ENCODE measurements at places on chromosomes 4 and X.
A peak's percentile ranks its signal among the peaks of the same experiment; 100 is the strongest.

DNA sequence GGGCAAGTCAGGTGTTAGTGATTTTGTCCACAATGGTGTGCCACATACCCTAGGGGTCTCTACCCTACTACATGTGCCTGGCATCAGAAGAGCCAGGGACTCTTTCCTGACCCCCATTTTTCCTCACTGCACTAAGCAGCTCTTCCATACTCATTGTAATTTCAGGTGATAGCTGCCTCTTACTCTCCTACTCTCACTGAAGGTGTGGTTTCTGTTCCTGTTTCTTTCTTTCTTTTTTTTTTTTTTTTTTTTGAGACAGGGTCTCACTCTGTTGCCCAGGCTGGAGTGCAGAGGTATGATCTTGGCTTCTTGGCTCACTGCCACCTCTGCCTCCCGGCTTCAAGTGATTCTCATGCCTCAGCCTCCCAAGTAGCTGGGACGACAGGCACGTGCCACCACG is 164.9 kb upstream of the USP9X start:
- DNase-seq, result no peak

DNA sequence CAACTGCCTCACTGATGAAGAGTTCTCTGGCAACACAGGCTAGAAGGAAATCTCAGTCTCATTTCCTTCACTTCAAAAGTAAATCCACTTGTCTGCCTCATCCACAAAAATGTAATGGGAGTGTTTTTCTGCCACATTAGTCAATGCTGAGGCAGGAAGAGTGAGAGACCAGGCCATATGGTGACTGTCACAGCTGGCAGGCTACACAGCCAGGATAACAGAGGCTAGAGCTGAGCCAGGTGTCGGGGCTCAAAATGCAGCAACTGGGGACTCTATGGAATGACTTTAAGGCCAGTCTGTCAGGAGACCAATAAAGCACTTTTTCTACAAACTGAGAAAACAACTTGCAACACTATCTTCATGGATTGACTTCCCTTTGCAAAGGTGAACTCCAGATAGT is 204.2 kb downstream of the GPC3 start:
- DNase-seq, result no peak

GRCh38 chrX:109283870-109284269 is 198.0 kb downstream of the GUCY2F start:
- DNase-seq, result no peak

DNA sequence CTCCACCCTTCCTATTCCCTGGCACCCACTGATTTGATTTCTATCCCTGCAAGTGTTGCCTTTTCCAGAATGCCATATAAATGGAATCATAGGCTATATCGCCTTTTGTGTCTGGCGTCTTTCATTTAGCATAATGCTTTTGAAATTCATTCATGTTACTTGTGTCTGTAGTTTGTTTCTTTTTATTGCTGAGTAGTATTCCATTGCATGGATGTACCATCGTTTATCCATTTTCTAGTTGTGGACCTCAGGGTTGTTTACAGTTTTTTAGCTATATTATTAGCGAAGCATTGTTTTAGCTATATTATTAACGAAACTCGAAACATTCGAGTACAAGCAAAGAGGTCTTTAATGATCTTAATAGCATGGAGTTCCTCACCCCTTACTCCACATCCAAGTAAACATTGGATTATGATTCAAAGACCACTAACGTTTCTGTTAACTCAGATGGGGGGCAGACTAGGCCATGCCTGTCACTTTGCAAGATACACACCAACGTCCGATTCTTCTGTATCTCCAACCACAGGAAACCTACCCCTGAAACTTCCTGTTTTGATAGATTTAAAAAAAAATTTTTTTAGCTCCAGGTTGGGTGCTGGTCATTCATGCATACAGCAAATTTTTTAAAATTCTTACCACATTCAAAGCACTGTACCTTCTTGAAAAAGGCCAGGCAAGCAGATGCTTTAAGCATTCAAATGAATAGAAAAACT is 1.1 kb downstream of the DCK start:
- no peak for DNase-seq

DNA sequence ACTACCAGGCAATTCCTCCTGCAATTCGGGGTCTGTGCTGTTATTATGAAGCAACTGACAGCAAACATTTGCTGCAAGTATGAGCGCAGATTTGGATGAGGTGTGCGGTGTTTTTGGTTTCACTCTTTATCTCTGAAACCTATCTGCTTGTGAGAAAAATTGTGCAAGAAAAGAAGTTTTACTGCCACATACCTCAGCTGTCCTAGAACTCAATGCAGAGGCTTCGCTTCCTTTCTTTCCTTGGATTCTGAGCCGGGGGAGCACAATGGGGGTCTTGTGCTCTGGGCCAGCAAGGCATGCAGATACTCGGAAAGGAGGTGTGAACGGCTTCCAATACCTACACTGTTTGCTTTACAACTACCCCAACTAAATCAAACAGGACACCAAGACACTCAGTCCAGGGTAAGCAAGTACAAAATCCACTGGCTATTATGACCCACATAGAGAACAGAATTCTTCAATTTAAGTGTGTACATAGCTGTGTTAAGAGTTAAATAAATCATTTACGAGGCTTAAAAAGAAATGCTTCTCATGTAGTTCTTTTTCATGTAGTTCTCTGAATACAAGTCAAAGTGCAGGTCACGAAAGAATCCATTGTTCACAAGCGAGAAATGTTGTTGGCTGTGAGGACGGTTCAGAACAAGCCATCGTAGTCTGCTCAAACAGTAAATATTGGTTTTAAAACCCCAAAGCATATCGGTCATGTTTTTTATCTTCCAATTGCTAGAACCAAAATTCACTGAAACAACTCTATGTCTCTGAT is 1.1 kb downstream of the SORBS2 start:
- DNase-seq, result no peak

GRCh38 chr4:74897386-74897785 is 35.5 kb upstream of the PARM1 start:
- DNase-seq, result no peak

DNA sequence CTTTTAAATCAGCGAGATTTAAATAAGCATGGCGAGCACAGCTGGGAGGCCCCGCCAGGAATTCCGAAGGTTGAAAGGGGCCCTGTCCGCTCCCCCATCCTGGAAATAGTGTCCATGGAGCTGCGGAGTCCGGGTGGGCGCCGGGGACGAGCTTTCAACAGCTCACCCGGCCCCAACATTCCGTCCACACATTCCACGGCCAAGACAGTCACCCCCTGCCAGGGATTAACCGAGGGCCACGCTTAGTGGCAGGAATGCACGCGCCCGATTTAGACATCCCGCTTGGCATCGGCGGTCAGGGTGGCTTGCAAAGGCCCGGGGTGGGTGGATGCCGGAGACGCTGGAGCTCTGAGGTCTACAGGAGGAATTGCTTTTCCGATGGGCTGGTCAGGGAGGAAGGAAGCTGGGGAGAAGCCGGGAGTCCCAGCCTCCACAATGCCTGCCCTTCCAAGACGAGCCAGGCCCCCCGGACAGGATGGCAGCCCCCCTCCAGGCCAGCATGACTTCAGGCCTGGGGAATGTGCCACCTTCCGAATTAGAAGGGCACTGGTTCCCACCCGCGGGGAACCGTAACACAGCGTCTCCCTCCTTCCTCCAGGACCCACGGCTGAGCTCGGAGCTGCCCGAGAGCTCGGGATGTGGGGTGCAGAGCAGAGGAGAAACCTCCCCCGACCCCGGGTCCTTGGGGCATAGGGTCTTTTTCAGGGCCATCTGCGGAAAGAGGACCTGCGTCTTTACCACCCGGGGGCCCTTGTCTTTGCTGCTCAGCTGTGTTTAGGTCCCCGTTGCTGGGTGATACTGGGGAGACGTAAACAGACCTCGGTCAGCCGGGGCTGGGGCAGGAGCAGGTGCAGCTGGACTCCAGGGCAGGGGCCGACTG is 26.9 kb upstream of the PPP2R3B start:
- no peak for DNase-seq

GRCh38 chr4:141254326-141254725 is 33.6 kb downstream of the ZNF330 start:
- no peak for DNase-seq

DNA sequence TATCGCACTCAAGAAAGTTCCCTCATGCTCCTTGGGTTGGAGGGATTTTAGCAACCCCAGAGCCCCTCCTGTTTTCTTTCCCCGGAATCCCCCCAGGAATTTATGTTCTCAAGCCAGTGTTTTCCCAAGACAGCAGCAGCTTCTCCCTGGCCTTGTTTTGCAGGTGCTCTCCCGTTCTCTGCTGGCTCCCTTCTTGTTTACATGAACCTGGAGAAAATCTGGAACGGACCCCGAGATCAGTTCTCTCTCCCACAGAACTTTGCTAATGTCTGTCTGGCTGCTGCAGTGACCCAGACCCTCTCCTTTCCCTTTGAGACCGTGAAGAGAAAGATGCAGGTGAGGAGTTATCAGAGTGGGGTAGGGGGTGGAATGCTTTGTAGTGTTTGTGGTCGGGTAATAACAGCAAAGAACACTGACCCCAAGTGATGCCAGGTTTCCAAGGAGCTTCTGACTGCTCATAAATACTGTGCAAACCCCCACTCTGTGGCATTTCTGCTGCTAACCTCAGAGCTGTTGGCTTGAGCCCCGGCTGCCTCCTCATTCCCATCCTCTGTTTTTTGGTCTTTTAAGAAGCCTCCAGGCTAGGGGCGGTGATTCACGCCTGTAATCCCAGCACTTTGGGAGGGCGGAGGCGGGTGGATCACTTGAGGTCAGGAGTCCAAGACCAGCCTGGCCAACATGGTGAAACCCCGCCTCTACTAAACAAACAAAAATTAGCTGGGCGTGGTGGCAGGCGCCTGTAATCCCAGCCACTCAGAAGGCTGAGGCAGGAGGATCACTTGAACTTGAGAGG is 11.1 kb downstream of the SLC25A43 start:
- DNase-seq, result no peak

- no peak for DNase-seq
These were observed 10.7 kb upstream of the NKX1-1 start for GRCh38 chr4:1416948-1417260.

GRCh38 chr4:113760094-113760794 is 1.3 kb downstream of the CAMK2D start:
- peak; percentile 50 for DNase-seq

- DNase-seq, result no peak
These were observed 23.2 kb upstream of the TSPAN7 start for GRCh38 chrX:38538134-38538533.

DNA sequence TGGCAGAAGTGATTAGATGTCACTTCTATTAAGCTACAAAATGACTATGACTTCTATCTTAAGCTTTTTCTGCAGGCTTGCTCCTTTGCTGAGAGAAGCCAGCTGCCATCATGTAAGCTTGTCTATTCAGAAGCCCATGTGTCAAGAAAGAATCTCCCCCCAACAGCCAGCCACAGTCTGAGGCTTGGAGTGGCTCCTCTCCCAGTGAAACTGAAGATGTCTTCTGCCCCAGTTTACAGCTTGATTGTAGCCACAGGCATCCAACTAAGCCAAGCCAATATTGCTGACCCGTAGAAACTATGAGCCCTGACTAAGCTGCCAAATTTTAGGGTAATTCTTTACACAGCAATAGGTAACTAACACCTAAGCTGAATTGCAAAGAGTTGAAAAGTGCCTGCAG is 26.7 kb upstream of the SLC10A7 start:
- DNase-seq, result no peak

GRCh38 chrX:16239211-16239610 is 71.9 kb downstream of the MAGEB17 start:
- DNase-seq, result no peak

DNA sequence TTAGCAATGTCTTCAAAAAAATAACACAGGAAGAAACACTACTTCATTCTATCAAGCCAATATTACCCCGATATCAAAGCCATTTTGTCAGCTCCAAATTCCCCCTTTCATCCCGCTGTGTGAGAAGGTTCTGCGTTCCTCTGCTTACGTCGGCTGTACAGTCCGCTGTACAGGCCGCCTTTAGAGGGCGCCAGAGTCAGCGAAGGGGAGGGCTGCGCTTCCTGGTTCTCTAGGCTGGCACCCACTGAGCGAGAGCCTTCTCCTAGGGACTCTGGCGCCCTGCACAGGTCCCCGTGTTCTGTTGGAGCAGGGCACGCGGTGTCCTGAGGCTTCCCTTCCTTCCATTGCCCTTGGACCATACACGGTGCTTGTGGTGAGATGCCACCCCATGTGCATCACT is 25.3 kb upstream of the CT45A1 start:
- no peak for DNase-seq

- no peak for DNase-seq
These were observed 148.4 kb downstream of the AR start for GRCh38 chrX:67692246-67692645.

DNA sequence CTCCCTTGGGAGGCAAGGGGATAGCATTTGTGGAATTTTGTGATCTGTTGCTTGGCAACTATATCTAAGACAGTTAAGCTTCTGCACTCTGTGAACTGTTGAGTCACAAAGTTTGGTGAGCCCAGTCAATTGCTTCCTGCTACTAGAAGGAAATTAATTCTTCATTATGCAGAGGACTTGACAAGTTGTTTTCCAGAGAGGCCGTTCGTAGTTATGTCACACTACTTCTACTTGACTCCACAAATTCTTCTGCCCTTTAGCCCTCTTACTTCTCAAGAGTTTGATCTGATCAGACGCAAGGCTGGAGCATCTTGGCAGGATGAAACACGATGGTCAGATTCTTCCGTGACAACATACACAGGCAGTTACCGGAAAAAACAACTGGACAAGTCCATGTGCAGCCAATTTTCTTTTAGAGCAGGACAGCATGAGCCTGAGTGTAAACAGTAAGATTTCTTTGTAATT is at the start of gene C4orf51:
Gene C4orf51 (plus strand): TSS at position 156 of the 465 bp plus-strand sequence. CDS start 58 bp downstream, at position 214.
- no peak for DNase-seq

DNA sequence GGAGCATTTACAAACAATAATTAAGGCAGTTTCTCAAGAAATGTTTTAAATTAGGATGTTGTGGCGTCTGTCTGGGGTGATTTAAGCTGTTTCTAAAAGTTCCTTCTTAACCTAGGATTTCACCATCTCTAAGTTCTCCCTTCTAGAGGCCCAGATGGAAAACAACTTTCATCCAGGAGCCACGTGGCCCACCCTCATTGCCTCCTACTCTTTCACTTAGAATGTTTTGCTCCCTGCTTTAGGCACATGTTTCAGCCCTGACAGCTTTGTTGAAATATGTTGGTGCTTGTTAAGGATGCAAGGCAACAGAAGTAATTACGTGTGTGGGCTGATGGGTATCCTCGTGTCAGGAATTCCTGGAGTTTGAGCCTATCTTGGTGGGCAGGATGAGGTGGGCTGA is 131.3 kb downstream of the GUCY2F start:
- no peak for DNase-seq

DNA sequence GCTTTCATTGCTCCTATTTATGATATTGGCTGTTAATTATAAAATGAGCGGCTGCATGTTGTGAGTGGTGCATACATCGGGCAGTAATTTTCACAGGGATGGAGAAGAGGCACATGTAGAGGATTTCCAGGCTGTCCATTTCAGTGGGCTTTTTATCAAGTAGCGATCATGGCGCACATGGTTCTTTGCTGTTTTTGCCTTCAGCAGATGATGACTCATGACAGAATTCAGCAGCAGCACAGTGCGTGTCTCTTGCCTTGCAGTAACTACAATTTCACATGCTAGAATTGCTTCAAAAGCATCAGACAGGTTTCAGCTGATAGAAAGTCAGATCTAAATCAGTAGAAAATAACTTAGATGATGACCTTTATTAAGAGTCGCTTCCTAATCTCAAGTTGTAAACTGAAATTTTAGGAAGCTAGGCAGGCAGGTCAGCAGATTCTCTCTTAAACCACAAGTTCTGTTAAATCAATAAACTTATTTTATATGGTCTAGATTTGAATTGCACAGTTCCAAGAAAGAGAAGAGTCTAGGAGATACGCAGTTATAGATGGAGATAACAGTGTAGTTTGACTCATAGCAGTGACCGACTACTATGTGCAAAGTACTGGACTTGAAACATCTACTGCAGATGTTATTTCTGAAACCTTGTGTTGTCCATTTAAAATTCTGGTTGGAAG is 35.8 kb downstream of the LRP2BP start:
- DNase-seq, result no peak

- DNase-seq, result no peak
These were observed 234.1 kb upstream of the IGFBP7 start for GRCh38 chr4:57344296-57344695.

All from CD4-positive, alpha-beta T cell treated with Interleukin-4 for 1 hour (primary cell).